ENCODE measurements at places on chromosomes 2 and 18. TPM values are rescaled to one million over a fixed set of nuclear protein-coding genes. Genes with fewer than 3 reads are reported as not detected.
A peak's percentile ranks its signal among the peaks of the same experiment; 100 is the strongest.

DNA sequence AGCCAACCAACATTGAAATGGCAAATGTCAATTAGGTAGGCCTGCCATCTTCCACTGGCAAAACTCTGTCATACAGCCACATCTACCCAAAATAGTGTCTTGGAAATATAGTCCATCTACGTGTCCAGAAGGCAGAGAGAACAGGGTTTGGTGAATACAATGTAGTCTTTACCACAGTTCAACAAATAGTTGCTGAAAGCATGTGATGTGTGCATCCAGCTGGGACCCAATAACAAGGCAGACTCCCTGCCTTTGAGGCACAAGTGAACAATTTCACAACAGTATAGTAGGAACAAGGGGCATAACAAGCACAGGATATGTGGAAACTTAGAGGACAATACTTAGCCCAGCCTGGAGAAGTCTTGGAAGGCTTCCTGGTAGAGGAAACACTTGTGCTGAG lies 72.6 kb downstream of the EVA1A start:
- DNase-seq: no peak

- DNase-seq: no peak
These were observed 43.2 kb upstream of the ACAA2 start for GRCh38 chr18:49856496-49856895.

ACOXL gene
- total RNA-seq: 0.83 TPM

GRCh38 chr2:198309673-198310280 lies 505.4 kb downstream of the PLCL1 start:
- peak; percentile 25 for DNase-seq

- DNase-seq: no peak
These were observed 19.4 kb upstream of the EHBP1 start for GRCh38 chr2:62686012-62686685.

HOXD9 gene
- total RNA-seq: not detected

DNA sequence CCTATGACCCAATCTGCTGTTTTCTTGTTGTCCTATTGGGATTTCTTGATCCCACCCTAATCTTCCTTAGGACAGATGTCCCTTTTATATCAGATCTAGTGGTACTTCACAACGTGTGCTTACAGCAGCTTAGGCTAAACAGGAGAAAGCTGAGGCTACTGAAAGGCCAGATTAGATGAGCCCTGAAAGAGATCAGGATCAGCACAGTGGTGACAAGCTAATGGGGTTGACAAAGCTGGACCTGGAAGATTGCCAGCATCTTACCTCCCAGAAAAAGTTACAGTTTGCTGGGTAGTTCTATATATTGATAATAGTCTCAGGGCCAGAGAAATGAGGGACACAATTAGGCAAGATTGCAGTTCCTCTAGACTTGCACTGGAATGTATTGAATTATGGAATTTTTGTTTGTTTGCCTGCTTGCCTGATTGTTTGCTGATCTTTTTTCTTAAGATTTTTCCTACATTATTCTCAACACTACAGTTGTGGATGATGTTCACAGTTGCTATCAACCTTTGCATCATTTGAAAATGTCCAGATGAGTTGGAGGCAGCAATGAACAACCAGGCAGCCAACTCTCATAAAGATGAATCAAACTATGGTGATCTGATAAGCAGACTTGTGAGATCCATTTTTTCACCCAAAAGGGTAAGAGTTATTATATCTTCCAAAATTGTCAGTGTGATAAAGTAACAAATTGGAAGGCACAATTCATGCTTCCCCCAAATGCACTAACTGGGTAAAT lies 49.1 kb upstream of the PIK3C3 start:
- no peak for DNase-seq

GRCh38 chr2:98815795-98816194 lies 84.9 kb upstream of the MGAT4A start:
- DNase-seq: no peak

DNA sequence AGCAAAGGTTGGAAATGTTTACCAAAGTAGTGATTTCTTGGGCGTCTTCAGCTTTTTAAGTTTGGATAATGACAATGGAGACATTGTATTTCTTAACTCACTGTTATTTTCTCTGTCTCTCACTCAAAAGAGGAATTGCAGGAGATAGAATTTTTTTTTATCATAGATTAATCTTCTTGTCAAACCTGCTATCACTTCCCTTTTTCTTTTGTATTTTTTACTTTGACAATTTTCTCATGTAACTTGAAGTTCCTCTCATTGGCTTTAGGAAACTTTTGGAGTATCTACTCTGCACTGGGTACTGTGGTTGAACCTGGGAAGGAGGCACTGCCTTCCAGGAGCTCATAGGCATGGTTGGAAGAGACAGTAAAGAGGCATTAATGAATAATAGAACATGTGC lies 489.1 kb downstream of the CNTNAP5 start:
- DNase-seq: no peak

DNA sequence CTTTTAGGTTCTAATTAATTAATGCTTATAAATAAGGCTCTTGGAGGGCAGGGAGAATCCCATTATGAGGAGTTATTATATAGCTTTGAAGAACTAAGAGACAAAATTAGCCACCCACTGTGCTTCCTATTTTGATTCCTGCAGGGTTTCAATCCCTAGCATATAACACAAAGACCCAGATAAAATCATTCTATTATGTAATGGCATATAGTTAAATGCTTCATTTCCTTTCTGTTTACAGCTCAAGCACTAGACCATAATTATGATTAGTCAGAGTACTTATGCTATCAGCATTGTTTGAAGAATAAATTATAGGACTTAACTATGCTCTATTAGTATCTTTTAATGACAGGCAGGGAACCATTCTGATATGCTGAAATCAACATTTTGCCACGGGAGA lies 9.1 kb downstream of the GPR155 start:
- no peak for DNase-seq

SLC40A1 gene
- total RNA-seq: 0.86 TPM

GRCh38 chr2:106618614-106619013 lies 131.4 kb downstream of the CD8B2 start:
- no peak for DNase-seq

DNA sequence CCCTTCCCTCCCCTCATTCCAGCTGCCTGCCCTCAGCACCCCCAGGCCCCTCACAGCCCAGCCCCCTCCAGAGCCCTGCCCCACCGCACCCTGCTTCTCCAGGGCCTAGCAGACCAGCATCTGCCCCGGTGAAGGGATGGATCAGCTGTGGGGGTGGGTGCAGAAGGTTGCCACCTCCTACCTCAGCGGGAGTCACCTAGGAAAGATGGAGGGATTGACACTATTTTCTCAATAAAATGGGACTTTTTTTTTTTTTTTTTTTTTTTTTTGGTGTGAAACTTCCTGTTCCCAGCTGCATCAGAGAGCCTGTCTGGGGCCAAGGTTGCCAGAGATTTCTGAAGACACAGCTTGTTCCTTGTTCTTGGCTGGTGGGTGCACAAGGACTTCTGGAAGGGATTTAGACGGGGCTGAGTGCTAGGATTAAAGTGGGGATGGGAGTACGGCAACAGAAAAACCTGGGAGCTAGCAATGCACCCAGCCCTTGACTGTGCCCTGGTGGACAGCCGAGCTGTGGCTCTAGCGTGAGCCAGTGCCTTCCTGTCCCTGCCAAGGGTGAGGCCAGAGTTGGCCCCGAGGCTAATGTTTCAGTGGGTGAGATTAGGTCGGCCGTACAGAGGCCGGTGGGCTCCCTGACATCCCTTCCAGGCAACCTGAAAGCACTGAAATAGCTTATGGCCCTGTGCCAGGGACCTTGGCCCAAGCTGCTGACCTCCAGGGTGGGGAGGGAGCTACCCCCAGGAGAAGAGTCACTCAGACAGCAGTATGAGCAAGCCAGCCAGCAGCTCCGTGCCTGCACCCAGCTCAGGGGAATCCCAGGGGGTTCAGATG lies 4.6 kb downstream of the B3GNT7 start:
- DNase-seq: no peak

- DNase-seq: no peak
These were observed 1.1 kb downstream of the COBLL1 start for GRCh38 chr2:164840458-164840929.

KCNJ13 gene
- total RNA-seq: not detected

TMEFF2 gene
- not detected for total RNA-seq

GRCh38 chr2:60492548-60492947 lies 60.9 kb downstream of the BCL11A start:
- DNase-seq: no peak

HOXD13 gene
- total RNA-seq: not detected

- DNase-seq: peak; percentile 27
These were observed at the start of gene MERTK for GRCh38 chr2:111897924-111898702. TSS of gene MERTK (plus strand) at chr2:111898607. CDS start at chr2:111898736, 129 bp downstream.

DNA sequence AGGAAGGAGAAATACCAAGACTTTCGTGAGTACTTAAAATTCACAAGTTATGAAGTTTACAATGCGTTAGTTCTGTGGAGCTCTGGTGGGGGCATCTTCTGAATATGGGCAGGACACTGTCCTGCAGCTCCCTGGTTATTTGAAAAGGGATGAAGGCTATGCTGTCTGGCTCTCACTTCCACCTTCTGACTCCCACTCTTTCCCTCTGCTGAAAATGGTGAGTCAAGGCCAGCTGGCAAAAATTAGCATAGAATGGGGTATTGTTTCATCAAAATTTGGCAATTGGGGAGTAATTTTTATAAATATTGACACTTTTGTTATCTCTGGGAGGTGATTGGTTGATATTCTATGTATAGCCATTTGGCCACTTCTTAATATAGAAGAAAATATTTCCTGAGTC lies 177.4 kb downstream of the PARD3B start:
- no peak for DNase-seq

DNA sequence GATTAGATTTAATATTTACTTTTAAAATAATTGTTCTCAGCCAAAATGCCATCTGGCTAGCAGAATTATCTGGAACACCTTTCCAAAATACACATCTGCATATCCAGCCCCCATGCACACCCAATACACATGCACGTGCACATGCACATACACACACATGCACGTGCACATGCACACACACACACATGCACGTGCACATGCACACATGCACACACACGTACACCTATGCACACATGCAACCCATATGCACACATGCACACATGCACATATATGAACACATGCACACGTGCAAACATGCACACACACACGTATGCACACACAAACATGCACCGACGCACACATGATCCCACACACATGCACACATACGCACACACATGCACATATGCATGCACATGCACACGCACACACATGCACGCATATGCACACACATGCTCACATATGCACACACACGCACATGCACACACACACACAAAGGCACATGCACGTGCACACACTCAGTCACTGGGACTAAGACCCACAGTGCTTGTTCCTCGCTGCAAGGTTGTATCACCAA lies 53.5 kb downstream of the COPS8 start:
- DNase-seq: no peak

DNA sequence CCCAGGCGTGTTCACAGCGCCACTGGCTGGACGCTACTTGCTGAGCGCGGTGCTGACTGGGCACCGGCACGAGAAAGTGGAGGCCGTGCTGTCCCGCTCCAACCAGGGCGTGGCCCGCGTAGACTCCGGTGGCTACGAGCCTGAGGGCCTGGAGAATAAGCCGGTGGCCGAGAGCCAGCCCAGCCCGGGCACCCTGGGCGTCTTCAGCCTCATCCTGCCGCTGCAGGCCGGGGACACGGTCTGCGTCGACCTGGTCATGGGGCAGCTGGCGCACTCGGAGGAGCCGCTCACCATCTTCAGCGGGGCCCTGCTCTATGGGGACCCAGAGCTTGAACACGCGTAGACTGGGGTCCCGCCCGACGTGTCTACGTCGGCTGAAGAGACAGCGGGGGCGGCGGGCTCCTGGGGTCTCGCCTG lies 891 bp upstream of the KHK start:
- DNase-seq: peak; percentile 22

COLEC12 gene
- not detected for total RNA-seq

- DNase-seq: no peak
These were observed 59.7 kb upstream of the CAPN13 start for GRCh38 chr2:30866974-30867373.

DNA sequence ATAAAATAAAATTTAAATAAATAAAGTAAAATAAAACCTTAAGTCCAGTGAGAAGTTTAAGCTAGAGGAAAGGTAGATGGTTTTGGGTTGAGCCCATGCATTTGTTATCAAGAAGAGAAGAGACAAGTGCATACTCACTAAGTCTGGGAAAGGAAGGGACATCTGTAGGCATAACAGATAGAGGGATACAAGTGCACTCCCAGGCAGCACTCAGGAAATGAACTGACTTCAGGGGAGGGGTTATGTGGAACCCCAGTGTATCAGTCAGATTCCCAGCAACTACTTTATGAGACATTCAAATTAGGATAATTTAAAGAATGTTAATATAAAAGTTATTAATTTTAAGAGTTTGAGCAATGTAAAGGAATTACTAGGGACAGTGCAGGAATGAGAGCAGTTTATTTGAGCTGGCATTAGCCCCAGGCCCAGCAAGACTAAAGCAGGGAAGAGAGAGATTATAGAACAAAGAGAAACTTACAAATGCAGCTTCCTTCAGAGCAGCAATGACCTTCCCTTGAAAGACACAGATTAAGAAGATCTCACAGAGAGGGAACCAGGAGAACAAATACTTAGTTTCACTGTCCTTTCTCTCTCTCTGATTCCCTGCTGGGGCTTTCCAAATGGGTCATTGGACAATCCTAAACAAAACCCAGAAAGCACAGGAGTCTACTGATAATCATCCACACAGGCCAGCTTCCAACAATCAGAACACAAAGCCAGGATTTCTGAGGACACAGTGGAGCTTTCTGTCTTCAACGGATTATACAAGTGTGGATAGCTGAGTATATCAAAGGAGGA lies 109.7 kb downstream of the ERBB4 start:
- no peak for DNase-seq

DNA sequence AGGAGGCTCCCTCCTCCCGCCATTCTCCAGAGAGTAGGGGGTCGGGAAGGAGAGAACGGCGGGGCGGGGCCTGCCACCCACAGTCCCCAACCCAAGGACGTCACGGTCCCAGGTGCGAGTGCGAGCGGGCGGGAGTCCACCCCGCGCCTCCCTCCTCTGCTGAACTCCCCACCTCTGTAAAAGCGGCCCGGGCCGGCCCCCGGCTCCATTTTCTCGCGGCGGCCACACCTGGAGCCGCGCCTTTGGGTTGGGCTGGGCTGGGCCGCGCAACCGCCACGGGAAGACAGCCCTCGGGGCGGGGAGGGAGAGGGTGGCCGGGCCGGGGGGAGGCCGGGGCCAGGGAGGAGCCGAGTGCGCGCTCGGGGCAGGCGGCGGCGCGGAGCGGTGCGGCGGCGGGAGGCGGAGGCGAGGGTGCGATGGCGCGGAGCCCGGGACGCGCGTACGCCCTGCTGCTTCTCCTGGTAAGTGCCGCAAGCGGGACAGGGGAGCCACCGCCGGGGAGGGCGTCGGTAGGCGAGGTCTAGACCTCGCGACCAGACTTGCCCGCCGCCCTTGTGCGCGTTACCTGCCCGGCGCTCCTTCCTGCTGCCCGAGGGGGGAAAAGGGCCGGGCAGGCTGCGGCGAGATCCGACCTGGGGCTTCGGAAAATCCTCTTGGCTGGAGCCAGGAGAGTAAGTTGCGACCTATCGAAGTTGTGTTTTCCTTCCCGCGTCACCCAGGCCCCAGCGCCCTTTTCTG lies at the start of gene DSG2:
DSG2 (plus strand) TSS at position 342 of the 738 bp plus-strand sequence; CDS start at position 417, 75 bp downstream.
- no peak for DNase-seq
